ENCODE measurements at places on chromosomes 2 and 18.

- no peak for DNase-seq
These were observed 158.3 kb downstream of the MTX2 start for GRCh38 chr2:176427549-176427948.

DNA sequence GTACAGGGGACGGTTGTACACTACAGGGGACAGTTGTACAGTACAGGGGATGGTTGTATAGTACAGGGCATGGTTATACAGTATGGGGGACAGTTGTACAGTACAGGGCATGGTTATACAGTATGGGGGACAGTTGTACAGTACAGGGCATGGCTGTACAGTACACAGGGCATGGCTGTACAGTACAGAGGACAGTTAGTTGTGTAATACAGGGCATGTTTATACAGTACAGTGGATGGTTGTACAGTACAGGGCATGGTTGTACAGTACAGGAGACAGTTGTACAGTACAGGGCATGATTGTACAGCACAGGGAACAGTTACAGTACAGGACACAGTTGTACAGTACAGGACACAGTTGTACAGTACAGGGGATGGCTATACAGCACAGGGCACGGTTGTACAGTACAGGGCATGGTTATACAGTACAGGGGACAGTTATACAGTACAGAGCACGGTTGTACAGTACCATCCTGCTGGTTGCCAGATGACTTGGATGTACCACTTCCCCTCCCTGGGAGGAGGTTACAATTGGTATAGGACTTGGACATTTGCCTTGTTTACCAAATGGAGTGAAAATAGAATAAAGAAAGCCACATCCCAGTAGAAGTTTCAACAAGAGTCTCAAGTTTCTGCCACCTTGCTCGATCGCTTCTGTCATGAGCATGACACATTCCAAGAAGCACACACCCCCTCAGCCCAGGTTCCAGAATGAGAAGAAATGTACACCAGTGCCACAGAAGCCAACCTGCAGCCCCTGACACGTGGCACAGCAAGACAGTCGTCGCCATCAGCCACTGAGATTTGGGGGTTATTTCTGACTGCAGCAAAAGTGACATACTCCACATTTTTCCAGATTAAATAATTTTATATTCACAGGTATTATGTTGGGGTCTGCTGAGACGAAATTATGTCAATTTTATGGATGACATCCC lies 16.0 kb downstream of the CYRIA start:
- no peak for DNase-seq

DNA sequence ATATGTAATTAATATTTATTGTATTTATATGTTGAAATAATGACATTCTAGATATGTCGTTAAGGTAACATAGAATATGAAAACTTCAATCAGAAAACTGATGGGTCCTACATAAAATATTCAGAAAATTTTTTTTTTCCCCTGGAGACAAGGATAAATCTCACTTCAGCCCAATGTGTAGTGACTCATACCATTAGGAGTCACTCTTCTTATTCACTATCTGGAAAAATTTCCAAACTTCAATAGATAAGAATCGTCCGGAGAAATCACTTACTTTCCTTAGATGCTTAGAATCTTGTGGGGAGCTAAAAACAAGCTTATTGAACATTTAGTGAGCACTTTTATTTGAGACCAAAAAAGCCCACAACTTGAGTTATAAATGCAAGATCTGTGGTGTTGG lies 4.6 kb downstream of the SERPINB13 start:
- no peak for DNase-seq

GRCh38 chr2:38744399-38744780 lies 6.8 kb downstream of the SRSF7 start:
- no peak for DNase-seq

DNA sequence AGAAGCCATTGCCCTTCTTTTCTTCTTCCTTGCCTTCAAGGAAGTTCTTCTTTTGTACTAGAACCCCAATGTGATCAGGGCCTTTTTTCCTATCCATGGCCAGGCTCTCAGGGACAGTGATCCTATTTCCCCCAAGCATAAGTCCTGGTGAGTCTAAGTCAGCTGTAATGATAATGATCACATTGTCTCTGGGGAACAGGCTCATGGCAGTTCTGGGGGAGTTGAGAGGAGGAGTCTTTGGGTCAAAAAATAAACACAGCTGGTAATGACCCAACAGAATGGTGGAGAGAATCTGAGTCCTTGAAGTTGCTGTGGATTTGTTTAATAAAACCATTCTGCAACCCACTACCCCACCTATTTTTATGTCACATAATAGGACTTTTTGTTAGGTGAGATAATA lies 96.6 kb downstream of the SOCS6 start:
- DNase-seq, result no peak

- DNase-seq, result no peak
These were observed 106.8 kb upstream of the TMEM178A start for GRCh38 chr2:39558906-39559305.

GRCh38 chr2:206915121-206915520 lies 24.2 kb upstream of the CPO start:
- no peak for DNase-seq

DNA sequence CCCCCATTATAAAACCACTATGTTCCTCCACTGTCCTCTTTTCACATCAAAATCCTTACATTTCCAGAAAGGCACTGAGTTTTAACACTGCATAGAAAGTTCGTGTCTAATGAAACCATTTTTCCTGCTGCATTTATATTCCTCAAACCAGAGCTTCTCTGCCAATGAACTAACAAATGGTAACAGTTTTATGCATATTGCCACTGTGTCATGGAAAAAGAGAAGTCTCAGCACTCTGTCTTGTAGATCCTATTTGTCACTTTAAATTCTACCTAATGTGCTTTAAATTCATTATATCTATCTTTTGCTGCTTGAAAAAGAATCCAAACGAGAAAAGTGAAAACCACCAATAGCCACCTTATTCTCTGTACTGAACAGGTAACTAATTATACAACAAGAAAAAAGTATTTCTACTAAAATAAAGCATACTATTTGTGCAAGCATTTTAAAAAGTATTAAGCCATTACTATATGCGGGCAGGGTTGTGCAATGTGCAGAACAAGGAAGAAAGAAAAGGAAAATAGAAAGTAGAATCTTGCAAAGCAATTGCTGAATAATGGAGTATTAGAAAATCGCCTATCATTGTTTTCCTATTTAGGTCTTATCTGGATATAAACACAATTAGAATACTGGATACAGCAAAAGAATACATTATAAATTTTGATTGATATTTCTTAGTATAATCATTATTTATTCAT lies 328.9 kb downstream of the ZEB2 start:
- no peak for DNase-seq

- DNase-seq, result no peak
These were observed 156.1 kb downstream of the GREB1L start for GRCh38 chr18:21398121-21398520.

DNA sequence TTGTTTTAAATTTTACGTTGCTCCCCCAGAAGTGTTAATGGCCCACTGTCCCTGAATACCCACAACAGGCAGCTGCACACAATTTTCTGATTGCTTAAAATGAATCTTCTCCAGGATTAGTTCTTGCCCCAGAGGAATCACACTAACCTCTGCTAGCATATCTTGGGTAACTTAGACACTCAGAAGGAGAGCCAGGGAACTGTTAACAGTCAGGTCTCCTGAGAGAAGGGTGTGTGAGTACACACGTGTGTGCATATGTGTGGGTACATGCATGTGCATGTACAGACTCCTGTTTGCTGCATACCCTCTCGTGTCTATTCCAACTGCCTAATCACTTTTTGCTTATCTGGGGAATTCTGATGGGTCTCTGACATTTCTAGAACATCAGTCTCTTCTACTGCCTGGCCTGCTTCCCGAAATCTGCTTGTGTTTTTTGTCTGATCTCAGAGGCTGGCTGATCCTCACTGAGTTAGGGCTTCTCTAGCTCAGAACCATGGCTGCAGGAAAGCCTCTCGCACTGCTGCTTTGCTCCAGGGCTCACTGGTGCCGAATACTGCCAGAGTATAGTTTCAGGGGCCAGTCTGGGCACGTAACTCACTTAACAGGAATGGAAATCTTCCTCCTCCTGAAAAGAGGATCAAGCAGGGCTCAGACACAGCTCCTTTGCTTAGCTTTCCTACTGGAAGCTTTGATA lies 62.8 kb downstream of the PRELID3A start:
- DNase-seq, result no peak

- DNase-seq, result no peak
These were observed 59.9 kb downstream of the ADI1 start for GRCh38 chr2:3459185-3460015.

- peak; percentile 69 for DNase-seq
These were observed 807 bp upstream of the CREB1 start for GRCh38 chr2:207528980-207529329.

GRCh38 chr2:96329456-96329855 lies 4.3 kb downstream of the ITPRIPL1 start:
- no peak for DNase-seq

DNA sequence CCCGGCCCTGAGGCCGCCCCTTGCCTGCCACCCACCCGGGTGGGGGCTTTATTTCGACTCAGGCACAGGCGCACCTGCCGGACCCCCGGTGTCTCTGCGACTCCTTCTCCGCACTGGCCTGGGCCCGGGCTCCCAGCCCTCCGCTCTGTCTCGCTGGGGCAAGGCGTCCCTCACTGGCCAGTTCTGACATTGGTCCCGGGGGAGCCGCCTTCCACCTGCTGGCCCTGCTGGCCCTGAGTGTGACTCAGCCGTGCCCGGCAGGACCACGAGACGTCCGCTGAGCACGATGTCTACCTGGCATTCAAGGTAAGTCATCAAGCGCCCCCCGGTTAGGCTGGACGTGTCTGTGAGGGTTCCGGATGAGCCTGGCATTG lies 131.5 kb upstream of the CTDP1 start:
- DNase-seq, result no peak

- no peak for DNase-seq
These were observed 652.0 kb downstream of the DCC start for GRCh38 chr18:52992041-52992440.

GRCh38 chr2:96249654-96250053 lies 16.1 kb downstream of the TMEM127 start:
- no peak for DNase-seq

GRCh38 chr2:116145031-116145430 lies 1669.5 kb upstream of the DDX18 start:
- DNase-seq, result no peak

DNA sequence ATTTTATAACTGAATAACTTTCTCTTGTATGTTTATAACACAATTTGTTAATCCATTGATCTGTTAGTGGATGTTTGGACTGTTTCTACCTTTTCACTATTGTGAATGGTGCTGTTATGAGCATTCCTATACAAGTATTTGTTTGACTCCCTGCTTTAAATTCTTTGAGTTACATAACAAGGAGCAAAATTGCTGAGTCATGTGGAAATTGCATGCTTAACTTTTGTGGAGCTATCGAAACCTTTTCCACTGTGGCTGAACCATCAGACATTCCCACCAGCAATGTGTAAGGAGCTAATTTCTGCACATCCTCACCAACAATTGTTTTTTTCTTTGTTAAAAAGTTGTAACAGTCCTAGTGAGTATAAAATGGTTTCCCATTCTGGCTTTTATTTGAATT lies 415.5 kb downstream of the CBLN2 start:
- DNase-seq, result no peak

DNA sequence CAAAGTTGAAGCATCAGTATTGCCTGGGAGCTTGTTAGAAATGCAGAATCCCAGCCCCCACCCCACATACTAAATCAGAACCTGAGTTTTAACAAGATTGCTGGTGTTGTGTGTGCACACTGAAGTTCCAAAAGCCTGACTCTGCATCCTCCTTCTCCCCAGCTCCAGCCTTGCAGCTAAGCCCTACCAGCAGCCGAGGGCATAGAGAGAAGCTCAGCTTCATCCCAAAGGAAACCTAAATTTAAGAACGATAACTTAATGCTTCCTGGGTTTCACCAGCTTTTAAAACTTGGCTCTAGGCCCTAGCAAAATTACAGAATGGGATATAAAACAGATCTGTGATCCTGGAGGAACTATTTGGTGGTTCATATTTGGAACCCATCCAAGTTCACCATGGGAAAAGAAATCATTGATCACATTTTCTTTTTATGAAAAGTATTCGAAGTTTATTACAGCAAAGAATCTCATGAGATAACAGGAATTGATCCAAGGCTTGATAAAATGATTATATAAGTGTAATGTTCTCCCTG lies 11.1 kb downstream of the SMYD1 start:
- DNase-seq, result no peak

- no peak for DNase-seq
These were observed 4.3 kb upstream of the COL6A3 start for GRCh38 chr2:237418300-237418699.

- no peak for DNase-seq
These were observed 52.5 kb upstream of the TTN start for GRCh38 chr2:178859730-178860129.

DNA sequence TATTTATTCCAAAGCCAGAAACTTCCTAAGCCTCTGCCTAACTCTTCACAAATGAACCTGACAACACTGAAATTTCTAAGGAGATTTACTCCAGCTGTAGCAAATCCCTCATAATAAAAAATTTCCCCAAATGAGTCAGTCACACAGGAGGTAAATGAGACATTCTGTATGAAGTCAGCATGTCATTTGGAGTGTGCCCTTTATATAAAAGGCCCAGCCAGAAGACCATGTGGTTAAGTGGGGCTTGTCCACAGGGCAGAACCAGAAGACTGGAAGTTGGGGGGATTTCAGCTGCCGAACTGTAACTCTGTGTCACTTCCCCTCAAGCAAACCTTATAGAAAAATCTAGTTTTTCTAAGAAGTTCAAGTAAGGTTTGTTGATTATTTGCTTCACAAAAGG lies 30.2 kb downstream of the NRP2 start:
- DNase-seq, result no peak

DNA sequence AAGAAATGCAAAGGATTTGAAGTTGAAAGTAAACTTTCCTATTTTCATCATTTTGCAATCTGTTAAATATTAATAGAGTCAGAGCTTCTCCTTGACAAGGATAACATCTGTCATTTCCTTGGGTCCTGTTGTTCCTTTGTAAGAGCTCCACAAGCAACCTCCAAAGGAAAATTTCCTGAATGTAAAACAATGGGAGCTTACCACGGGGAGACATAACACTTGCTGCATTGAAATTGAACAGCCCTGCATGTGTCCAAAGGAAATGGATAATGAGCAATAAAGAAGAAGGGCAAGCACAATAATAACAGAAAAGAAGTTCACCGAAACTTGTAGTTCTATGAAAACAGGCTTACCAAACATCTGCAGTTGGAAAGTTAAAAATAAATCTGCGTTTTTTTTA lies 42.0 kb upstream of the SCG2 start:
- DNase-seq, result no peak

DNA sequence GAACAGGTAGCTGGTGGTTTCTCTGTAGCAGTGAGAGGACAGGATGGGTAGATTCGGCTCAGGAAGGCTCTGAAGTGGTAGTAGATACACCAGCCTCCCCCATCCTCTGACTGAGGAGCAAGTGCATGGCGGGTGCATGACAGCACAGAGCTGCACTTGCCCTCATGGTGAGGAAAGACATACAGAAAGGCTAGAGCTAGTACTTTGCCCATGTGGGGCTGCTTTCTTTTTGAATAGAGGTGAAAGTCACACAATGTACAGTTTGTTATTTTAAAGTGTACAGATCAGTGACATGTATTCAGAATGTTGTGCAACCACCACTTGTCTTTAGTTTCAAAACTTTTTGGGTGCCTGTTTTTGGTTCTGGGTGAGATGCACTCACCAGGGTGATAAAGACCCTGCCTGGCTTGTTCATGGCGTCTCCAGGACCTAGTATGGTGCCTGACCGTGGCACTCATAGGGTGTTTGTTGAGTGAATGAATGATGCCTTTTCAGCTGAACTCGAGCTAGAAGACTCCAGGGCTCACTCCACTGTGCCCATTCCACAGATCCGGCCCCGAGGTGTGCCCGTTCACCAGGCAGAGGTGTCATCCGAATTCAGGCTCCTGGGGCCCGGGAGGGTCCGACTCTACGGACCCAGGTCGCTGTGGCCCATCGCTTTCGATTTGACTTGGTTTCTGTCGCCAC lies 421 bp upstream of the VAMP5 start:
- peak; percentile 32 for DNase-seq

All from activated CD4-positive, alpha-beta T cell treated with anti-CD3 and anti-CD28 coated beads for 4 hours (primary cell).